ENCODE measurements at places on chromosomes 5 and 9.

DNA sequence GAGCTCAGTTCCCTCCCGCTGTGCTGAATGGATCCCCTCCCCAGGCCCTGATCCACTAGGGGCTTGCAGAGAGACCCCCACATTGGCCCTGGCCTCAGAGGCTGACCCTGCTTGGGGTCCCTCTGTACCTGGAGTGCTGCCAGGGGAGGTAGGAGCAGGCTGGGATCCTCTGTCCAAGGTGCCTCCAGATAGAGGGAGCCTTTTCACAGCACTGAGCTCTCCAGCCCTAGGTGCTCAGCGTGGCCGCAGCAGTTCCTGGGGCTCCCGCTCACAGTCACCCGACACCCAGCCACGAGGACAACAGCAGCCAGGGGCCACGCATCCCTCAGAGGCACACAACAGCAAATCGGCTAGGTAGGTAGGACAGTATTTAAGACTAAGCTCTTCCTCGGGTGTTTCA is 62.2 kb upstream of the IRX2 start:
- no peak for DNase-seq

GRCh38 chr5:112795342-112795741 is 57.7 kb downstream of the APC start:
- no peak for DNase-seq

DNA sequence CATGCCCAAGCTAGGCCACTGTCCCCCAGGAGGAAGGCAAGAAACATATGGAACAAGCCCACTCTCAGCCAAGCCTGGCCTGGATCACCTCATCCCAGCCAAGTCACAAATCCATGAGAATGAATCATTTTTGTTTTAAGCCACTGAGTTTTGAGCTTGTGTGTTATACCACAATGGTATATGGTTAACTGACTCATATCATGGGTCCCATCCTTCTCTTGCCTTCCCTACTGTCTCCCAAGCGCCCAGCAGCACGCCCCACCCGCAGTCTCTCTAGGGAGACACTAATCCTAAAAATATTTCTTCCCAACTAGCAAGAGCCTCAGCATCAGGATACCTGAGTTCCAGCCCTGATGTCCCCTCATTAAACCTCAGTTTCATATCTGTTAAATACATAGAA is 248.1 kb downstream of the CDK5RAP2 start:
- no peak for DNase-seq

DNA sequence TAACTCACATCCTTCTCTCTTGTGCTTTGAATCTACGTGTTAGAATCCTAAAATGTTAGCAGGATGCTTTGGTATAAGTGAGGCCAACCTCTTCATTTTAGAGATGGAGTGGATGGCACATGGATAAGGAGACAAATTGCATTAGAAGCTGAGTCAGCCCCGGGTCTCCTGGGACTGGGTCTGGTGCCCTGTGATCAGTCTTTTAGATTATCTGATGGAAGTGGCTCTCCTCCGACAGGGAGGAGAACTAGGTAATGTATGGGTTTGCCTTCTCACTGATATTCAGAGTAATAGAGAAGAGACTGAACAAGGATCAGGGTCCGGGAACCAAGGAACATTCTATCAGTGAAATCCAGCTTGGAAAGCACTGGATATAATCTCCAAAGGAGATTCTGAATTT is 74.9 kb upstream of the TNFSF8 start:
- no peak for DNase-seq

GRCh38 chr9:76878933-76879332 is 27.0 kb downstream of the PRUNE2 start:
- DNase-seq = no peak

Measured in amniotic stem cell (primary cell).